ENCODE measurements at places on chromosomes 2 and 18.

GRCh38 chr2:230774348-230774951 is 61.8 kb downstream of the CAB39 start:
- DNase-seq = peak; percentile 93

- DNase-seq = no peak
These were observed 37.2 kb upstream of the NEMP2 start for GRCh38 chr2:190571686-190572085.

DNA sequence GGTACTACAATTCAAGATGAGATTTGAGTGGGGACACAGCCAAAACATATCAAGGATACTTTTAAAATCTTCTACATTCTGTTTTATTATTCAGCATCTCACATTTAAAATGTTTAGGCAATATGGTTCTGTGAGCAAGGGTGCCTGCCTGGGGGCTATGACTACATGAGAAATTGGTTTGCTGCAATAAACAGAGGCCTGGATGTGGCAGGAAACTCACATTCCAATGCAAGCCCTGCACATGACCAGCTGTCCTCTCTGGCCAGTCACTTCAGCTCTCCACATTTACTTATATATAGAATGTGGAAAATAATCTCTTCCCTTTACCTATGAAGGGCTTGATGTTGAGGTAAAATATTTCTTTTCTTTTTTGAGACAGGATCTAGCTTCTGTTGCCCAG is 193.4 kb downstream of the LRRTM1 start:
- DNase-seq = peak; percentile 11

GRCh38 chr2:109124982-109125592 is 3.9 kb upstream of the SH3RF3 start:
- DNase-seq = no peak

DNA sequence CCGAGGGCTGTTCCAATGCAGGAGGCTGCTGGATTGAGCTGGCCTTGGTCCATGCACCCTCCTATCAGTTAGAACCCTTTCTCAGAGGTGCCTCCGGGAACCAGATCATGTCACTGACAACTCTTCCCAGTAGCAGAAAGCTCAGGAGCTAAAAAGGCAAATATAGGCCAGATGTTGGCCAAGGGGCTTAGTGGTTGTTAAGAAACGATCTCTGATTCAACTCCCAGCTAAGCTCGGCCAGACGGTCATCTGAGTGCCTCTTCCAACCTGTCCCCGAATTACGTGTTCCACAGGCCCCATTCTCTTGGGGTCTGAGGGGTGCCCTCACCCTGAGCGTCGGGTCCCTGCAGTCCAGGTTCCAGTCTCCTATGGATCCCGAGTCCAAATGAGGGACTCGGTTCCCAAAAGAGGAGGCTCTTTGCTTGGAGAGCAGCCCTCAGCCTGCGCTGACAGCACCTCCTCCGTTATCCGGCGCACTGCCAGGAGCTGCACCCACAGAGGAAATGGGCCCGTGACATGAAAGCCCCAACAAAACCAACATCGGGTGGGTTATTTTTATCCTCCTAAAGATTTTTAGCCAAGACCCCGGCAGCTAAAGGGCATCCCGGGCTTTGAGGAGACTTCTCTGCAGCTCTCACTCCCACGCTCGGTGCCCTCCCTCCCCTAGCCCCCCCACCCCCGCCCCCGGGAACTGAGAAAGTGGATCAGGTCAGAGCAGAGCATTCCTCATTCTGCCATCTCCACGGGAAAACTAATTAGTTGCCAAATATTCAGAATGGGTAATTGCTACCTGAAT is 106.6 kb upstream of the ID2 start:
- DNase-seq = no peak

DNA sequence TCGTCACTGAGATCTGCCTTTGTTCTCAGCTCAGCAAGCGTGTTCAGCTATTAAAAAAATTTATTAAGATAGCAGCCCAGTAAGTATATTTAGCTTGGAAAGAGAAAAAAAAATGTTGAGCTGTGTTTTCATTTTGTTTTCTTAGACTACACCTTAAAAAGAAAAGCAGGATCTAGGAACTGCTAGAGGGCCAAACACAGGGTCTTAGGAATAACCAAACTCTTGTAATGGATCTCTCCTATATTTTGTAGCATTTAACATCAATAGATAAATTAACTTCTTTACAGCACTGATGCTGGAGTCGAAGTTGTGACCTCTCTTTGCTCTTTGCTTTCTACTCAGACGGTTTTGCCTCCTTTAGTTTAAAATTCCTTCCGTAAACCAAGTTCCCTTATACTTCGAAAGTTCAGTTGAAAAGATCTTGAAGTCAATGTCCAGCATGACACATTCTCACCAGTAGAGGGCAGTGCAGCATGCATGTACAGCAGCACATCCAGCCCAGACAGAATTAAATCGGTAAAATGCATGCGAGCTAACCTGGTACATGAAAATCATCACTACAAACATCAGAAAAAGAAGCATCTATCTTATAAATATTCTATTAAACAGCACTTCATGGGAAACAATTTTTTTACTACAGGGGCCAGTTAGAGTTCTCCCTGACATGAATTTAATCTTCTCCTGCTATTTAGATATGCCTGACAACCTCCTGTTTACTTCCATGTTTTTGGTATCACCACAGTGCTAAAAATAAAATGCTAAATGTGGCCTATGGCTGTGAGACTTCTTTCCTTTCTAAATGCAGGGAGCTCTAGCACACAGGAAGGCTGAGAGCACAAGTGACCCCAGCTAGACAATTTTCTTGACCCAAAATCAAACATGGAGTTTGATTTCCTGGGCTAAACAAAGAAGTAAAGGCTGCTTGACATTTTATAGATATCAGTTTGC is 48.2 kb upstream of the MAP3K20 start:
- peak; percentile 87 for DNase-seq
